ENCODE measurements at places on chromosomes 3 and 15.

- no peak for DNase-seq
These were observed 4.9 kb downstream of the CALML4 start for GRCh38 chr15:68200016-68200861.

DNA sequence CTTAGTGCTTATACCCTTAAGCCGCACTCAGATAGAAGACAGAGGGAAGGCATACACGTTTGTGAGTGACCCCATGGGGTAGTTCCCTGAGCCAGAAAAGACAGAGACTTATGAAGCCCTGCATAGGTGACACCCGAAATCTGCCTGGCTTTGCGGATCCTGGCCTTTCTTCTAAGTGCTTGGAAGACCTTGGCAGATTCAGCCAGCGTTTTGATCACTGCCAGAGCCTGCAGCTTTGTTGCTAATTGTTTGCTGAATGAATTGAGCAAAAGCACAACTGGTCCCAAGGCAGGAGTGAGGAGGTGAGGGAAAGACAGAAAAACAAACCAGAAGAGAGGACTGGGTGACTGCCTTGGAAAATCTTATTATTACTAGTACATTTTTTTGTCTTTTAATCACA is 168.3 kb upstream of the ICE2 start:
- DNase-seq = no peak

GRCh38 chr3:184486614-184487013 is 75.0 kb upstream of the EPHB3 start:
- no peak for DNase-seq

DNA sequence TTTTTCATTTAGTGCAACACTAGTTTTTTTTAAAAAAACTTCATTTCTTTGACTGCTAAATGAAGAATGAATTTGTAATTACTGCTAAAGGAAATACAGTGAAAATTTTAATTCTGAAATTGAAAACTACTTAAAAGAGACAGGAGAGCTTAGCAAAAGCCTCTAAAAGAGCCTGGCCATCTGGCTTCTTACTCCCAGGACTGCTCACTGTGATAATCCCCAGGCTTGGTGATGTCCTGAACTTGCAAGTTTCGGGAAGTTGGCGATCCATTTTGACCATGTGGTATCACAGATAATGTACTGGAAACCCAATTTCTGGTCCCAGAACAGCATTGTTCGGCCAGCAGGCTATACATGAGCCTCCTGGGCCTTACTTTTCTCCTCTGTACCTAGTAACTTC is 292.1 kb downstream of the FGF12 start:
- no peak for DNase-seq

- DNase-seq = no peak
These were observed 118.0 kb upstream of the DPH6 start for GRCh38 chr15:35663956-35664355.

GRCh38 chr3:76490064-76490463 is 549.8 kb upstream of the ROBO2 start:
- no peak for DNase-seq

- no peak for DNase-seq
These were observed 27.1 kb downstream of the HEG1 start for GRCh38 chr3:125028657-125029056.

DNA sequence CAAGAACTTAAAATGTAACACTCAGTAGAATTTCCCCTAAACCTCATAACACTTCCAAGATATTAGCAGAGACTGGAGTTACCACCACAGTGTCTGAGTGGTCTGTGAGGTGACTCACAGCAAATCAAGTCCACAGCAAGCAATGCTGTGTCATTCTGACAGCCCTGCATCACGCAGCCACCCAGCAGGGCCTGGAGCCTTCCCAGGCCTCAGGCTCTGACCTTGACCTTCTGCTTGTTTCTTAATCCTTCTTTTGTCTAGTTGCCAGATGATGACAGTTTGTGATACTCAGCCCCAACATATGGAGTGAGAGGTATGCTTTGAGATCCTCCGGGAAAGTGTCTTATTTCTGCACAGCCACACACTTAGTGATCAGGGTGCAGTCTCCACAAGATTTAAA is 82.5 kb downstream of the TOP2B start:
- no peak for DNase-seq

GRCh38 chr3:3015185-3016089 is 94.7 kb downstream of the IL5RA start:
- no peak for DNase-seq

- no peak for DNase-seq
These were observed 26.7 kb upstream of the DPPA4 start for GRCh38 chr3:109364088-109364487.

- DNase-seq = no peak
These were observed 30.8 kb downstream of the RTP4 start for GRCh38 chr3:187398955-187399354.

GRCh38 chr15:98609144-98609852 is 39.0 kb upstream of the IGF1R start:
- no peak for DNase-seq

DNA sequence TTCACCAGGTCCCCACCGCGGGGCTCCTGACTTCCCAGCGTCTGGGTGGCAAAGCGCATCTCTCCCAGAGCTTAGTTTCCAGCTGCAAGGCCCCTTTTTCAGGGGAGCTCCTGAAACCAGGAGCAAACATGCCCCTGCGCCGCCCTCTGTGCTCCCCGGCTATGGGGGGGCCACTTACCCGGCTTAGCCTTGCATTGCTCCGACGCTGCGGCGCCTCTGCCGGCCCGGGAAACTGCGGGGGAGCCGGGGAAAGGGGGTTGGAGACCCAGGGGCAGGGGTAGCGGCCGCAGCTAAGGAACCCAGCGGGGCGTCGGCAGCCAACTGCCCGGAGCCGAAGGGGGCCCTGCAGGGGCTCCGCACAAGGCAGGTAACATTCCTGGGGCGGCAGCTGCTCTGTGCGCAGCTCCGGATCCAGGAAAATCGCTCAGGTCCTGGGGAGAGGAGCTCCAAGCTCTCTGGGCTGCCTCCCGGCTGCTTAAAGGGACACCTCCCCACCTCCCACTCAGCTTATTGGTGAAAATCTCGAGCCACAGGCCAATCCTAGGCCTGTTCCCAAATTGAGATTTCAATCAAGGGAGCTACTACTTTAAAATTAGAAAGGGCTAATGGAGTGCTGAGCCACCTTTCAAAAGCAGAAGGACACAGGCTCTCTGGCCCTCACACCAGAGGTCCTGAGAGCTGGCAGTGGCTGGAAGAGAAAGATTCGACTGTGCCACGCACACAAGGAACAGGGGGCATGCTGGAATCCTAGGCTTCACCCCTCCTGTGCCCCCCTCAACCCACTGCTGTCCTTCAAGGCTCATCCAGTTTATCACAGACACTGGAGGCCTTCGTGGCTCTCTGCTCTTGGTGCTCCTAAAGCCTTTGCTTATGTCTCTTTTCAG is 42.7 kb upstream of the PRICKLE2 start:
- DNase-seq = no peak

DNA sequence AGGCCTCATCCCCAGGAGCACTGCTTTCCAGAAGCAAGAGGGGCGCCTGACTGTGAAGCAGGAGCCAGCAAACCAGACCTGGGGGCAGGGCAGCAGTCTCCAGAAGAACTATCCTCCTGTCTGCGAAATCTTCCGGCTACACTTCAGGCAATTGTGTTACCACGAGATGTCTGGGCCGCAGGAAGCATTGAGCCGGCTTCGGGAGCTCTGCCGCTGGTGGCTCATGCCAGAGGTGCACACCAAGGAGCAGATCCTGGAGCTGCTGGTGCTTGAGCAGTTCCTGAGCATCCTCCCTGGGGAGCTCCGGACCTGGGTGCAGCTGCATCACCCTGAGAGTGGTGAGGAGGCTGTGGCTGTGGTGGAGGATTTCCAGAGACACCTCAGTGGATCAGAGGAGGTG is 2.1 kb downstream of the ZKSCAN7 start:
- DNase-seq = no peak

DNA sequence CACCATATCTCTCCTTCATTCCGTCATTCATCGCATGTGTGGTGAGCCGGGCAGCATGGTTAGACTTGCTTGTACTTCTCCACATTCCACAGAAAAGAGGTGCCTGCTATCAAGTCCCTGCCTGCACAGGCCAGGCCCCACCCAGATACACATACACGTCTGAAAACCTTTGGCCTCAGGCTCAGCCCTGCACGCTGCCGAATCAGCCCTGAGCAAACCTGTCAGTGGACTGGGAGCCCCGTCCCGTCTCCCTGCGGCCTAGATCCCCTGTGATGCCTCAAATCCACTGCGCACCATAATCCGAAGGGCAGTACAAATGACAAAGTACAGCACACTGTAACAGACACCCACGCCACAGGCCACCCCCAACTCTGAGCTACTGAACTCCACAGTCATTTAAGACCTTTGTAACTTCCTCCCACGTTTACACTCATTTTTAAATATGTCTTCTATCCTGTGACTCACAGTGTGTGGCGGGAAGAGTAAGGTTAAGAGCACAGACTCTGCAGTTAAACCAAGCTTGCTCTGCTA is 67.1 kb downstream of the MB21D2 start:
- DNase-seq = no peak

DNA sequence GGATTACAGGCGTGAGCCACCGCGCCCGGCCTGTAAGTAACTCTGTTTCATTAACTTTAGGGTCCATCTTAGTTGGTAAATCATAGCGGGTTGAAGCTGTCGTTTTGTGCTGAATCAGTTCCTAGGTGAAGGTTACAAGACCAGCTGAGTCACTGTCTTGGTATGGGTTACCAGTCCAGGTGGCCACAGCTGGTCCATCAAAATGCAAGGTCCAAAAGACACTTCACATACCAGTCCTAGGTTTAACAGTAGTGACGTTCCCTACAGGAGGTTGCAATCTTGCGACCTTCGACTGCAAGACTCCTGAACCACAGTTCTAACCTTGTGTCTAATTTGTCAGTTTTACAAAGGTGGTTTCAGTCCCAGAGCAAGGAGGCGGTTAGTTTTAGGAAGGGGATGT is 160.1 kb upstream of the ATP10A start:
- DNase-seq = no peak

GRCh38 chr15:86744198-86744780 is 664.6 kb downstream of the AGBL1 start:
- no peak for DNase-seq

- DNase-seq = no peak
These were observed 63.6 kb upstream of the BOC start for GRCh38 chr3:113147681-113148261.

GRCh38 chr15:43329217-43329959 is 985 bp downstream of the LCMT2 start:
- DNase-seq = no peak

DNA sequence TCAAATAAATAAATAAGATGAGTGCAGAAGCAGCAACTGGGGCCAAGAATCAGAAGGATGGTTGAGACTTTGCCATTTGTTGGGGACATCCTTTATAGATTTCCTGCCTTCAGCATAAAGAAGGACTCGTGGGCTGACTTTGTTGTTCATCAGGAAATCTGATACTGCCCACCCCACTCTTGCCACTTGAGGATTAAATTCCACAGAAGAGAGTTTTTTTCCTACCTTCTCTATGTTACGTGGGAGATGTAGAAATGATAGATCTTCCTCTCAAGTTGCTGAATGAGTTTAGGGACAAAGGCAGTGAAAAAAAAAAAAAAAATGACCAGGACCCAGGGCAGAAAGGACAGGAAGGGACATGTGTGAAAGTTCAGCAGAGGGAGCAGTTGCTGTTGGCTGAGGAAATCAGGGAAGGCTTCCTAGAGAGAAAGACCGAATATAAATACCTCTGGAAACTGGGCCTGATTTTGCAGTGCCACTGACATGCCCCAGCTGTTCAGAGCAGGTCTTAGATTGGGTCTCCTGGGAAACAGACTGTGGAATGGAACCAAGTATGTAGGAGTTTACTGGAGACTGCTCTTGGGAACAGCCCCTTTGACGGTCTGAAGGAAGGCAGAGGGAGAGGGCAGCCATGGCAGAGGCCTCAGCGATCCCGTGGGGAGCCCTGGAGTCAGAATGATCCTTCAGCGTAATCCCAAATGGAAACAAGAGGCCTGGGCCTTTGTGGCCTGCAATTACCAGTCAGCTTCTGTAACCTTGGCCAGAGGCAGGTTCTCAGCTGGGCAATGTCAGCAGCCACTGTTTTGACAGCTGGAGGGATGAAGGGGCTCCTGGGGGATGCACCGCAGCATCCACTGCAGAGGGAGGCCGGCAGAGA is 50.9 kb downstream of the C3orf20 start:
- DNase-seq = no peak

- no peak for DNase-seq
These were observed 96.0 kb downstream of the IQSEC1 start for GRCh38 chr3:12977117-12977808.

- DNase-seq = peak; percentile 24
These were observed 55.0 kb downstream of the TMEM39A start for GRCh38 chr3:119408243-119408950.

DNA sequence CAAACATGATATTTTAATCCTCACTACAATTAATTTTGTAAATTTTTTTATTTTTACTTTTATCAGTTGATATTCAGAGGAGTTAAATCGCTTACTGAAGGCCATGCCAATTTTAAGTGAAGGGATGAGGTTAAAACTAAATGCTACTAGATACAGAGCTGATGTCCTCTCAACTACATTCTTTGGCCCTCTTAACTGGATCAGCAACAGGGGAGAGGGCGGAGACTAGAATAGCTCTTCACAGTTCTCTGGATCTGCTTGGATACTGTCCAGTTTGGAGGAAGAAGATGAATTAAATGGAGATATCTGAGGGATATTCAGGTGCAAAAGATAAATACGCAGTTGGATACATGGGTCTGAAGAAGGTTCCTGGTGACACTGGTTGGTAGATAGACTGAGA is 85.6 kb upstream of the LYSMD4 start:
- DNase-seq = no peak

DNA sequence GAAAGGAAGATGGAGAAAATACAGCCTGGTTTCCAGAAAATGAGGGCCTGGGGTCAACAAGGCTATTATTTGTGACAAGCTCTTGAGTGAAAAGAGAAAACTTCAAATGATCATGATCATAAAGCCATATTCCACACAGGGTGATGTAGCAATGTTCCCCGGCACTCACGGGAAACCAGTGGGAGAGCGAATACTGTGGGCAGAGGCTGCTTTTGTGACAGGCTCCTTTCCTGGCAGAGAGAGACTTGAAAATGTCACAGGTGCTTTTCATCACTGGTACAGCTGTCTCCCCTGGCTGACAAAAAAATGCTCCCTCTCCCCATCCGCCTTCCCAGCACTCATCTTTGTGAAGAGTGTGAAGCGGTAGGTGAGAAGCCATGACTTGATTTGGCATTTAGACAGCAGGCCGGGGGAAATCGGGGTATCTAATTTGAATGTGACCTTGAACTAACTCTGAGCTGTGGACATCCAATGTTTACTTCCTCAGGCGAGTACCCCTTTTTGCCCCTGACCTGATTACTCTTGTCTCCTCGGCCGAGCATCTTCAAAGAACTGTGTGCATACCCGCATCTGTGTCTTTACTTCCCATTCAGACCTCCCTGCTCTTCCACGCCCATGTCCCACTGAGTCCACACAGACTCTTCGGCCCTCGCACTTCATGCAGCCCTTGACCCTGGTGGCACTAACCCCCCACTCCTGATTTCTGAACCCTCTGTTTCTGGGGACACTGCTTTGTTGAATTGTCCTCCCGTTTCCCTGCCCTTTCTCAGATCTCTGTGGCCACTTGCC is 23.2 kb downstream of the CA12 start:
- no peak for DNase-seq

GRCh38 chr3:146972726-146973125 is 367.6 kb upstream of the PLSCR5 start:
- DNase-seq = no peak

Measured in germinal center (tissue), 1 donor.